ENCODE measurements at places on chromosomes 16 and 17.

DNA sequence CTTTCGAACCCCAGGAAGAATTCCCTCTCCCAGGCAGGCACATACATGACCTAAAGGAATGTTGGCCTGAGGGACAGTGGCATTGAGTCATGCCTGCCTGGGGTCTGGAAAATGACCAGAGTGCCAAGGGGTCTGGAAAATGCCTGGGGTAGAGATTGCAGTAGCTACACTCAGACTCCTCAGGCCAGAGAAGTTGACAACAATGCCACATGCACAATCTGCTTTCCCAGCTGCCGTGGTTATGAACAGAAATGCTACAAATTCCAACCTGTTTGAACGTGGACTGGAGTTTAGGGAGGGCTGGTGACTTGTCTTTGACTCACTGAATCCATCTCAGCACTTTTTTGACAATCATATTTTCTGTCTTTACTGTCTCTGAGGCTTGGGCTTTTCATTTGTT is 250.0 kb downstream of the ABCC12 start:
- DNase-seq = no peak

DNA sequence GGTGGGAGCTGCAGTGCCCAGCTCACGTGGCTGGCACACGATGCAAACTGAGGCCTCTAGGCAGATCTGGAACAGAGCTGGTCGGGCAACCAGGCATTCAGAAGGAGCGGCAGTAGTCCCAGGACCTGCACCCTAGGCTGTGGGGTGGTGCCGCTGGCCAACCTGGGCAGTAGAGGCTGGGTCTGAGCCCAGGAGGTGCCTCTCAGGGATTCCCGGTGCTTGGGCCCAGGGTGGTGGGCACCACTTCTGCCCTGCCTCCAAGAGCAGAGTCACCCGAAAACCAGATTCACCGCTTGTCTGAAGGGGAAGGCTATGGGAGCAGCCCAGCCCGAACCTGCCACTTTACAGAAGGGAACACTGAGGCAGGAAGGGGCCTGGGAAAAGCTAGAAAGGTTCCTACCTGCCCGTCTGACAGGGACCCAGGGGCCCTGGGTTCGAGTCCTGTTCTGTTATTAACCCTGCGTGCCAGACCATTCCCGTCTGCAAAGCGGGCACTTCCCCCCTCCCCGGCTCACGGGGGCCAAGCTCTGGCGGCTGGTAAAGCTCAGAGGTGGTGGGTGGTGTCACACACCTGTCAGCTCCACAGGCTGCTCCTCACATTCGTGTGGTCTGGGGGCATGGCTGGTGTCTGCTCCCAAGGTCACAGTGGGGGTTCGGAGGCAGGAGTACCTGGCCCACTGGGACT is 16.9 kb downstream of the GLIS2 start:
- no peak for DNase-seq

DNA sequence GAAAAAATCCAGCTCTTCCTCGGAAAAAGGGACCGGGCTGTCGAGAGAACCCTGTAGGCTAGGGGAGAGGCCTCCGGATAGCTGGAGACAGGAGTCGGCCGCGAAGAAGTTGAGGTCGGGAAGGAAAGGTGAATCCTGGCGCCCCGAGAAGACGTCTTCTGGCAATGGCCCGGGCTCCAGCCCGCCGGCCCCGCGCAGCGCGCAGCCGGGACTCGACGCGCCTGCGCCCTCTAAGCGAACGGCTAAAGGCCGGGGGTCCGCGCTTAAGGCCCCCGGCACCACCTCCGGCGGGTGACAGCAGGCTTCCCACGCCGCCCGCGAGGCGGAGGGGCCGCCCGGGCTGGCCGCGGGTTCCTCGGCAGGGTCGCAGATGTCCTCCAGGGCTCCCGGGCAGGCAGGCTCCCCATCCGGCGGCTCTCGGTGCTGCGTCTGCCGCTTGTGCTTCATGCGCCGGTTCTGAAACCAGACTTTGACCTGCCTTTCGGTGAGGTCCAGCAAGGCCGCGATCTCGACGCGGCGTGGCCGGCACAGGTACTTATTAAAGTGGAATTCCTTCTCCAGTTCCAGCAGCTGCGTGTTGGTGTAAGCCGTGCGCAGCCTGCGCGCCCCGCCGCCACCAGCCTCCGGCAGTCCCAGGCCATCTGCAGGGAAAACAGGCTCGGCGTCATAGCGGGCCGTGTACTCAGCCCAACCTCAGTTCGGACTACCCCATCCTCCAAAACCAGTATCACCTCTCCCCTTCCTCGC is 1.6 kb downstream of the HOXB2 start:
- DNase-seq = no peak

DNA sequence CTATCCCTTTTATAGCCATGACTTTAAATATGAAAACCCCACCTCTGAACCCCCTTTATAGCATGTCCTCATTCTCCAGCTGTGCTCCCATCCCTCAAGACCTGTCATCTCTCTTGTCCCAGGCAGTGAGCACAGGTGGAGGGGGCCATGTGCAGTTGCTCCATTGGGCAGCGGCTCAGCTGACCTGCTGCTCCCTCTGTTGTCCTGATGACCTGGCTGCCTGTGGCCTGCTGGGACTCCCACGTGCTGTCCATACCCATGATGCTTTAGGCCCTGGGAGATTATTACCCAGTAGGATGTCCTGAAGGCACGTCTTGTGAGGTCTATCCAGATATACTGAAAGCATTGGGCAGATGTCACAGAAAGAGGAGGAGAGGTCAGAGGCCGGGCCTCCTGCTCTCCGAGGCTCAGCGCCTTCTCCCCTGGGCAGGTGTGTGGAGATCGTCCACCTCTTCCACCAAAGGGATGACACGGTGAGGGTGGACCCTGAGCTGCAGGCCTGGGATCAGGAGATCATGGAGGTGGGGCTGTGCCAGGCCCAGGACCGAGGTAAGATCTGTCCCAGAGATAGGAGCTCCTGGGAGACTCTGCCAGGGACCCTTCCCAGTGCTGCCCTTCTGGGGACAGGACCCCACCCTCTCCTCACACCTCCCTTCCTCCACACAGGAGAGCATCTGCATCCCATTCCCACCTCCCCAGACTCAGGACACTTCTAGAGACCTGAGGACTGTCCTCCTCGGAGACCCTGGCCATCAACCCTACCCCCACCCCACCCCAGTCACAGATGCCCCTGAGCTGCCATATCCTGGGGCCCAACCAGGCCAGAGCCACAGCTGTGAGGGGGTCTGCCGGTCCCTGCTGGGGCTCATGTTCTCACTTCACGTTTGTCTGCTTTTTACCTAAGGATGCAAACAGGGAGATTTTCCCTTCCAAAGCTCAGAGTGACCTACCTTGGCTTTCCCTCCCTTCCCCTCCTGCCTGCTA is 58.0 kb downstream of the GOSR1 start:
- no peak for DNase-seq

DNA sequence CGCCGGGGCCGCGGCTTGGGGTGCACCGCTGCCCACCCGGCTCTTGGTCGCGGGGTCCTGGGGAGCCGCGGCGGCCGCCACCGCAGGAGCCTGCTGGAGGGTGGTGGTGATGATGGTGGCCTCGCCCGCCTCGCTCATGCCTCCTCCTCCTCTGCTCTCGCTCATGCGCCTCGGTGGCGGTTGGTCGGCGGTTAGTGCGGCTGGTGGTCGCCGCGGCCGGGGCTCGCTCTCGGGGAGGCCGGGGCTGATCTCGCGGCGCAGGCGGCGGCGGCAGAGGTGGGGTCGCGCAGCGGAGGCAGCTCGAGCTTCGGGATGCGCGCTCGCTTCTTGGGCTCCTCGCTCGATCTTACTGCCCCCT is 41.6 kb downstream of the AHSP start:
- DNase-seq = peak; percentile 21

DNA sequence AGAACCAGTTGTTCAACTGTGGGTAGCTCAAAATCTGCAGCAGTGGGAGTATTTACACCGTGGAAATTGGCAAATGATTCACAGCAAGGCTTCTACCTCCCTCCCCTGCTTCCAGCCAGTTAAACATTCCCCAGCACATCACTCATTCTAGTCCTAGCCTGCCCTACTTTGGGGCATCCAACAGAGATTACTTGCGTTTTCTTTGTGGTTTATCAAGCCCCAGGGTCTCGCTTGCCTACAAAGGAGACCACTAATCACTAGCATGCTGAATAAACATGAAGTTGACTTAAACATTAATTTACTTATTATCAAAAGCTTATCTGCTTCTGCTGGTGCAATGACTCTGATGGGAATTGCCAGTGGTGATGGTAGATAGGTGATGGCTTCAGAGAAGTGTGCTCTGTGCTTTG is 94.5 kb downstream of the MARF1 start:
- no peak for DNase-seq

- no peak for DNase-seq
Observed at GRCh38 chr16:27364493-27365141, 37.4 kb upstream of the IL21R start.

- DNase-seq = no peak
Observed at GRCh38 chr16:19210280-19210924, 42.4 kb downstream of the SYT17 start.

- no peak for DNase-seq
Observed at GRCh38 chr17:75138519-75138918, 7.0 kb upstream of the NT5C start.

GRCh38 chr16:49856672-49857330 is 889 bp upstream of the ZNF423 start:
- DNase-seq = peak; percentile 78

- DNase-seq = no peak
Observed at GRCh38 chr16:29996766-29997250, 767 bp downstream of the INO80E start.

DNA sequence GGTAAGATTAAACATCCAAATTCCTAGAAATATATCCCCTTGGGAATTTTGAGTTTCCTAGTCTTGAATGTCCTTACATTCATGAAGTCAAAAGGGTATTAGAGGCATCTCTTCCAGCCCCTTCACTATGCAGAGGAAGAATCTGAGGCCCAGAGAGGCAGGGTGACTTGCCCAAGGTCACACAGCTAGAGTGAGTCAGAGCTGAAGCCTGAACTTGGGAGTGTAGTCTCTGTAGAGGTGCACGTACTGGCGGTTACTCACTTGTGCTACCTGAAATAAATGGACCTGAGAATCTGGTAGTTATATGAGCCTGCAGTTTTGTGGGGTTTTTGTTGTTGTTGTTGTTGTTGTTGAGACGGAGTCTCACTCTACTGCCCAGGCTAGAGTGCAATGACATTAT is 164.0 kb downstream of the XYLT1 start:
- no peak for DNase-seq

GRCh38 chr16:10383626-10384025 is 2.2 kb upstream of the ATF7IP2 start:
- DNase-seq = no peak

DNA sequence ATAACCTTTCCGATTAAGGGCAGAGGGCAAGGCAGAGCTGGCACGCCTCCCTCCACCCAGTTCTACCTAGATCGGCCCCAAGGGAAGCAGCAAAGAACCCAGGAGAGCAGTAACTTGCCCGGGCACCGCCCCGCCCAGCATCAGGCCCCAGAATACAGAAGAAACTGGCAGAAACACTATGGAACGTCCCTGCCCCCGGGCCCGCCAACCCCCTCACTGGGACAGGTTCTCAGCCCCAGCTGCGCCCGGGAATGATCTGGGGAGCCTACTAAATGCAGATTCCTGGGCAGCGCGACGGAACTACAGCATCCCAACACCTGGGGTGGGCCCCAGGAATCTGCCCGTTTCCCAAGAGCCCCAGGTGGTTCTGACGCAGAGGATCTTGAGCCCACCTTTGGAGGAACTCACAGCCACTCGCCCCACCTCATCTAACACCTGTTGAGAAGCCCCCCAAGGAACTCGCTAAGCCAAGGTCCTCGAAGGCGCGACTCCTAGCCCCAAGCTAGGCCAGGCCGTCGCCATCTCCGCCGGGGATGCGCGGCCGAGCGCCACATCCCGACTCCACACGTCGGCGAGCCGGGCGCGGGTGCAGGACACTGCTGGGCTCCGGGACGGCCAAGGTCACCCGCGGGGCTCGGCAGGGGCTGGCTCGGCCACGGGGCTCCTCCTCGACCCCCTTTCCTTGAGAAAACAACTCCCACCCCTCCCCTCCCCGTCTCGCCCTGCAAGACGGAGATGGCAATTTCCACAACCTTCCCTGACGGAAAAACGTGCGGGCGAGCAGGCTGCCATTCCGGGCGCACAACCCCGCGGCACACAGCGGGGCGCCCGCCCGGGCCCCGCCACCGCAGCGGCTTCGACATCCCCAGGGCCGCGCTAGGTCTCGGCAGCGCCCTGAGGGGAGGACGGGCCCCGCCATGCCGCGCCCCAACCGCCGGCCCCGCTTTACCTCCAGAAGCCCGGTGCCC is 913 bp downstream of the CDIP1 start:
- peak; percentile 47 for DNase-seq

GRCh38 chr17:73072219-73072962 is 20.1 kb downstream of the SLC39A11 start:
- DNase-seq = no peak

GRCh38 chr17:42404326-42405055 is 16.2 kb upstream of the STAT3 start:
- DNase-seq = no peak

DNA sequence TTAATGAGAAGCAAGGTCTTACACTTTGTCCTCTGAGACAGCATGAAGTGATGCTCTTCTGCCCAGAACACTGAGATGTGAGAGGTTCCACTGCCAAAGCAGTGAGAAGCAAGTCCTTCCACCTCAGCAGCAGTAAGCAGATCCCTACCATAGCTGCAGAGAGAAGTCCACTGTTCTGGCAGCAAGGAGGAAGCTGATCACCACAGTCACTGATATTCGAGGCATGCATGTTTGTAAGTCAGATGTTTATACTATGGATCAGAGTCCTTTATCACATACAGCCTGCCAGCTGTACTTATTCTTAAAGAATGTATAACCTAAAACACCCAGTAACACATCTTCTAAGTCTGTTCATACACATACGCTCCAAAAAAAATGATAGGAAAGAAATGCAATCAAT is 18.2 kb upstream of the METTL2A start:
- no peak for DNase-seq

- DNase-seq = no peak
Observed at GRCh38 chr17:76481071-76481655, 13.8 kb downstream of the AANAT start.

DNA sequence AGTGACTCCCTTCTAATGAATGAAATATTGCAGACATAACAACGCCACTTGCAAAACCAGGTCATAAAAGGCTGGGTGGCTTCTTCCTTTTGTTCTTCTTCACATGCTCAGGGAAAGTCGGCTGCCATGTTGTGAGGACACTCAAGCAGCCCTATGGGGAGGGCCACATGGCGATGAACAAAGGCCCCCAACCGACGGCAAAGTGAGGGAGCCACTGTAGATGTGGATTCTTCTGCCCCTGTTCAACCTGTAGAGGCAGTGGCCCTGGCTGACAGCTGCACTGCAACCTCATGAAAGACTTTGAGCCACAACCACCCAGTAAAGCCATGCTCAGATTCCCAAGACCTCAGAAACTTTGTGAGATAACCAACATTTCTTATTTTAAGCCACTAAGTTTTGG is 203.5 kb upstream of the TNRC6C start:
- no peak for DNase-seq

DNA sequence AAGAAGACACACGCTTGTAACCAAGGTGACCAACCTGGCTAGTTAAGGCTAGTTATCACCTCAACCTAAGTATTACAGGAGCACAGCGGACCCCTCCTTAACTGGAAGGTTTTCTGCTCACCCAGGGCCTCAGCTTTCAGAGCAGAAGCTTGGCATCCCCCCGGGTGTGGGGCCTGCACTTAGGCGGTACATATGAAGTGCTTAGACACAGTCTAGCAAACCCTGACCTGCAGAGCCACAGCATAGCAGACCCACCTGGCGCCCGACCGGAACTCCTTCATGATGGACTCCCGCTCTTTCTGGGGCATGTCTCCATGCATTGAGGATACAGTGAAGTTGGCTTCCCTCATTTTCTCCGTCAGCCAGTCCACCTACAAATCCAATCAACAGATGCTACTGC is 9.8 kb downstream of the EIF4A3 start:
- DNase-seq = no peak

GRCh38 chr16:16148755-16149154 is 74.5 kb downstream of the ABCC6 start:
- no peak for DNase-seq
